Activated T-cell treated with anti-CD3 and anti-CD28 coated beads for 24 hours (primary cell): ENCODE measurements at places on chromosomes 7 and 10.

GRCh38 chr10:27445070-27445469, 59.0 kb upstream of the RAB18 start:
- no peak for DNase-seq

- DNase-seq: no peak
Measured at GRCh38 chr10:84825330-84825729, 496.9 kb downstream of the CCSER2 start.

DNA sequence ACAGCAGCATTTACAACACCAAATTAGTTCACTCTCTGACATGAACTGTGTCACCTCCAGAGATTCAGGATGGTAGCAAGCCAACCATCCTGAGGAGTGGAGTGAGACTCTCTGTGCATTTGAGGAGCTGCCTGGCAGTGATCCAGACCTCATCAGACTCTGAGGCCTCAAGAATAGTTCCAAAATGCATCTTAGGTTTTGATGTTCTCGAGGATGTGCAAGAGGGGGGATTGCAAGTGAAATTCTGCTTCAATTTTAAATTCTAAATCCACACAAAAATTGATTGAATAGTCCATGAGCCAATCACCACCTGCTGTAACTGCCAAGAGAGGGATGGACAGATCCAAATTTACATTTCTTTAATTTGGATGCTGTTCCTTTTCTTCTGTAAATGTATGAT, 49.7 kb downstream of the SLK start:
- DNase-seq: no peak

- no peak for DNase-seq
Measured at GRCh38 chr7:47496056-47496665, 85.8 kb downstream of the TNS3 start.

DNA sequence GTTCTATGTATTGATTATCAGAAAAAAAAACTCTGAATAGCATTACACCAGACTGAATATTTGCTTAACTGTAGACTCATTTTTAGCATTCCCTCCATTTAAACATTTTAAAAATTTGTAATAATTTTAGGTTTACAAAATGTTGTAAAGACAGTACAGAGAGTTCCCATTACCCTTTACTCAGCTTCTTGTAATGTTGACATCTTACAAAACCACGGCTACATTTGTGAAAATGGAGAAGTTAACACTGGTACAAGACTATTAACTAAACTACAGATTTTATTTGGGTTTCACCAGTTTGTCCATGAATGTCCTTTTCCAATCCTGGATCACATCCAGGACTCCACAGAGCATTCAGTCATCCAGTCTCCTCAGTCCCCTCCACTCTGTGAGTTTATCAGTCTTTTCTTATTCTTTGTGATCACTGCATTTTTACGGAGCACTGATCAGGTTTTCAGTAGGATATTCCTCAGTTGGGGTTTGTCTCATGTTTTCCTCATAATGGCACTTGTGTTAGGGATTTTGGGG, 130.0 kb upstream of the EEPD1 start:
- no peak for DNase-seq

- DNase-seq: no peak
Measured at GRCh38 chr10:97673736-97674525, 13.1 kb downstream of the AVPI1 start.

DNA sequence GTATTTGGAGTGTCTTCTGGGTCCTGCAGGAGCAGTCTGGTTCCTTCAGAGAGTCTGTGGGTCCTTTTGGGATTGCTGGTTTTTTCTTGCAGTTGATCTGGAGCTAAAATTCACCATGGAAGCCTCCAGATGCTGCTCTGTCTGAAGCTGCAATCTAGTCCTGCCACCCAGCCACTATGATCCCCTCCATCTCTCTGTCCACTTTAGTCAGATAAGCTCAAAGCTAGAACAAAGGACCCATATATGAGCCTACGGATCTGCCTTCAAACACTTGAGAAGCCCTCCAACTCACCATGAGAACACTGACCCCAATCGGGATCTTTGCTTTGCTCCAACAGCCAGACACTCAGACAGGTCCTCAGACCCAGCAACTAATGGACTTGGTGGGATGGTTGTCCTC, 618 bp upstream of the TBXAS1 start:
- no peak for DNase-seq

DNA sequence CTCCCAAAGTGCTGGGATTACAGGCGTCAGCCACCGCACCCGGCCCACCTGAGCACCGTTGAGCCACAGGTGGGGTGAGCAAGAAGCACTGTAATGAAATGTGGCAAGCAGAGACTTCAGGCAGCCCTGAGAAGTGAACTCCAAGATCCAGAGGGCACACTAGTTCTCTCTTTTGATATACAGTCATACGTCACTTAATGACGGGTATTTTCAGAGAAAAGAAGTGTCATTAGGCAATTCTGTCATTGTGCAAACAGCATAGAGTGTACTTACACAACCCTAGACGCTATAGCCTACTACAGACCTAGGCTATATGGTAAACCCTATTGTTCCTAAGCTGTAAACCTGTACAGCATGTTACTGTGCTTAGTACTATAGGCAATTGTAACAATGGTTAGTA, 7.9 kb downstream of the PANK1 start:
- DNase-seq: no peak

DNA sequence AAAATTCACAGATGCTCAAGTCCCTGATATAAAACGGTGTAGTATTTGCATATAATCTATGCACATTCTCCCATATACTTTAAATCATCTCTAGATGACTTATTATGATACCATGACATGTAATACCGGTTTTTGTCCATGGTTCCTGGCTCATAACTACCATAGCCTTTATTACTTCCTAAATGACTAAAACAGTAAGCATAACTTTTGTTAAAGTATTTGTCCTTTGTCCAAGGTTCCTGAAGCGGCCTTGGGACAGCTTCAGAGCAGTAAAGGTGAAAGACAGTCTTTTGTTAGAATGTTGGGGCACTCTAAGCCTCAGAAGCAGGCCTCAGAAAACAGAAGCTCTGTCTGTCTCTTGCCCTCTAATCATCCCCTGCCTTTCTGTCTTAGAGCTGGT, 4.0 kb downstream of the CRCP start:
- no peak for DNase-seq

DNA sequence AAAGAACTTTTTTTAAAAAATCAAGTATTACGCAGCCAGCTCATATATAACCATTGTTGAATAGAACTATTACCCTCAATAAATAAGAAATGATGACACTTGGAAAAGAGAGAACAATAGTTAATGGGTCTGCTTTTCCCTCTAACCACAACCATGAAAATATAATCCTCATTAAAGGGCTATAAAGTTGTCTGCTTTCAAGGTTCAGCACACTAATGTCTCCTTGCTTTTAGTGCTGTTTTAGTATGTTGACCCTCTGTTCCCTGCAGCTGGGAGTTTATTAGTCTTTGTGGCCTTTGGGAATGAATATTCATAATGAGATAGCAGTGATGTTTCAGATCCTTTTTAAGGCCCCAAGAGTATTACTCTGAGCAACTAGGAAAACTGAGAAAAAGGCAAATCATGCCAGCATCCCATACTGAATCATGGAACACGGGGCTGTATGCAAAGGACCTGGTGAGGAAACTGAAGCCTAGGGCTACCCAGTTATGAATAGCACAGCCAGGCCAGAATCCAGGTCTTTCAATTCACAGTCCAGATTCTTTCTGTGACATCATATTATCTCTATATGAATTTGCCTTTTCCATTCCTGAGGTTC, 332.0 kb upstream of the LRGUK start:
- no peak for DNase-seq

DNA sequence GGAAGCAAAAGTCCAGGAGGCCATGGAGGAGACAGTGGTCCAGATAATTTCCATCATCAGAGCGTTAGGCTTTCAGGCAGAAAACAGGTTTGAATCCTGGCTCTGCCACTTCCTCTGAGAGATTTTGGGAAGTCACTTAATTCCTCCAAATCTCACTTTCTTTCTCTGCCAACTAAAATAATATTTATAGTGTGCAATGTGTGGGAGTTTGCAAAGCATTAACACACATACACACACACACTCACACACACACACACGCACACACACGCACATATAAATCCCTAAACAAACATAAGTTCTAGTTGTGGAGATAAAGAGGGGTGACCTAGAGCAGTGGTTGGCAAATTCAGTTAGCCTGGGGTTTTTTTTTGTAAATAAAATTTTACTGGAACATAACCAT, 84.8 kb downstream of the TRIL start:
- DNase-seq: no peak

- no peak for DNase-seq
Measured at GRCh38 chr7:106681815-106682495, 21.0 kb upstream of the CCDC71L start.

DNA sequence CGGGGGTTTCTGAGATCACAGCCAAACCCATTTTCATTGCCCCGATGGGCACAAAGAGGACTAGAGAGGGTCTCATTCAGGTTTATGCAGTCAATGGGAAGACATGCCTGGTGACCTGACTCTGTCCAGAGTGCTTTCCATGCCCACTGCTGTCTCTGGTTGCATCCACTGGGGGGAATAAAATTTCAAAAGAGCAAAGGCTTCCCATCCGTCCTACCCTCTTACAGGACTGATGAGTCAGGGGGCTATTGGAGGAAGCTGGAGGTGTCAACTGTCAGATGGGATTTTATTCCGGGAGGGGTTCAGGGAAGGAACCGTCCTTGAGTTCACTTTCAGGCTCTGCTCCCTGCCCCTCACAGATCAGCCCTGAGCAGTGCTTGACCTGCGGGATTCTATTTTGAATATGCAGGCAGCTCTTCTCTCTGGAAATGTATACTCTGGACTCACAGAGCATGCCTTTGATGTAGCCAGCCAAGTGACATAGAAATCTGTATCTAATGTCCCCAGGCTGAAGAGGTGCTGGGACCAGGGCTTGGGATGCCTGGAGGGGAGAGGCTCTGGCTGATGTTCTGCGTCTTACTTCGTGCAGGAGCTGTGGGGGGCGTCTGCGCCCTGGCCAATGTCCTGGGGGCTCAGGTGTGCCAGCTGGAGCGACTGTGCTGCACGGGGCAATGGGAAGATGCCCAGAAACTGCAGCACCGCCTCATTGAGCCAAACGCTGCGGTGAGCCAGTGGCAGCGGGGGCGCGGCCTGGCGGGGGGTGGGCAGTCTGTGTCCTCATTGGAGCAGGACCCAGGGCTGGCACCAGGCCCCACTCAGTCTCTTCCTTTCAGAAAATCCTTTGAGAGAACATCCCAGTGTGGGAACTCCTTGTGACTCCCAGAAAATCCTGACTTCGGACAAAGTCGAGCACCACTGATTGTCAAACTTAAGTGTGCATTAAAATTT, 12.0 kb downstream of the C10orf62 start:
- no peak for DNase-seq

GRCh38 chr10:66637273-66638036, 288.4 kb upstream of the LRRTM3 start:
- DNase-seq: no peak

- DNase-seq: no peak
Measured at GRCh38 chr10:88991899-88992320, 1.3 kb downstream of the FAS start.

DNA sequence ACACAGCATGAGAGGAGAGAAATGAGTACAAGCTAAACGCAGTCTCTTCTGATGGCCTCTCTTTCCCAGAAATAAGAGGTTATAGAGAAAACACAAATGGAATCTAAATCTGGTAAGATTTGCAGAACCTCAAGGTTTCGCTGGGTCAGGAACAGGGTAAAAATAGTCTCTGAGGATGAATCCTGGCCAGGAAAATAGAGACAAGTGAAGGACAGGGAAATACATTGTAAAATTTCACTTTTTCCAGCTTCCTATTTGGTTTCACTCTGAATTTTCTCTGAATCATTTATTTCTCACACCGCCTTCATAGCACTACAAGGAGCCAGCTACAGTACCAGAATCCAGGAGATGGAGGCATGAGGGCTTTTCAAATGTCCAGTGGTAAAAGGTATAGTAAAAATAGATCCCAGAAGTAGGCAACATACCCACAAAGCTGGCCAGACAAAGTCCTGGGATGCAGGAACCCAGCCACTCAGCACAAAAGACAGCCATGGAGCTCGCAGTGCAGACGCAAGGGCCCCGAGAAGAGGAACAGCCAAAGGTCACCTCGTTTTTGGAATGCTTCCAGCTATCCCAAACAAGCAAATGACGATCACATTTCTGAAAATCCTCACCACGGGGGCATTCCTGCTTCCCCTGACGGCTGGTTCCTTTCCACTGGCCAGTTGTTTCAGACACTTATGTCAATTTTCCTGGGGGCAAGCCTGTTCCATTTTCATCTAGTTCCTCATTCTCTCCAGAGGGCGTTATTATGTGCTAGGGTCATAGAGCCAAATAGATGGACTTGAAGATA, 21.5 kb upstream of the IKZF1 start:
- no peak for DNase-seq

GRCh38 chr10:70344144-70344543, 38.3 kb downstream of the LRRC20 start:
- DNase-seq: no peak

GRCh38 chr10:55374917-55375316, 573.9 kb upstream of the PCDH15 start:
- no peak for DNase-seq

DNA sequence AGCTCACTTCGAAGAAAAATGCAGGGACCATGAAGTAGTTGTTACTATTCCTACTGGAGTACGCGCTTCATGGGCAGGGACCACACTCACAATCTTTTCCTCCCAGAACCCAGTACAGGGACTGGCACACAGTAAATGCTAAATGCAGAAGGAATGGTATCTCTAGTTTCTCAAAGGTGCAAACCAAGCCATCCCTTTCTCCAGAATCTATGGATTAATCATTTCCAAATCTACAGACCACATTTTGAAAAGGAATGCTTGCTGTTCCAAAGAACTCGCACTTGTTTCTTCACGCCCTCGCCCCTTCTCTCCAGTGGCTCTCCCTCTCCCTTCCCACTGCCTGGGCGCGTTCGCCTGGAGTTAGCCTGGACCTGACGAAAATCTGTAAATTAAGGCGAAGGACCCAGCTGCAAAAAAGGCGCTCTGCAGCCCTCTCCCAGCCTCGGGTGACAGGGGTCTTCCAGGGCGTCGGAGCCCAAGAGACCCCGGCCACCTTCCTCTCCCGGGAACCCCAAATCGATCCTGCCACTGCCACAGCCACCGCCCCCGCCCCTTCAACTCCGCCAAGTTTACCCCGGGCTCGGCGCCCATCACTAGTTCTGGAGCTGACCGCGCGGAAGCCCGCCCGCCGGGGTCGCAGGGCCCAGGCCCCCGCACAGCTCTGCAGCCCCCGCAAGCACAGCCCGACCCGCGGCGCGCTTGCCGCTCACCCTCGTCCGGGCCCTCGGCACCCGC, 527 bp downstream of the PDIA4 start:
- no peak for DNase-seq

DNA sequence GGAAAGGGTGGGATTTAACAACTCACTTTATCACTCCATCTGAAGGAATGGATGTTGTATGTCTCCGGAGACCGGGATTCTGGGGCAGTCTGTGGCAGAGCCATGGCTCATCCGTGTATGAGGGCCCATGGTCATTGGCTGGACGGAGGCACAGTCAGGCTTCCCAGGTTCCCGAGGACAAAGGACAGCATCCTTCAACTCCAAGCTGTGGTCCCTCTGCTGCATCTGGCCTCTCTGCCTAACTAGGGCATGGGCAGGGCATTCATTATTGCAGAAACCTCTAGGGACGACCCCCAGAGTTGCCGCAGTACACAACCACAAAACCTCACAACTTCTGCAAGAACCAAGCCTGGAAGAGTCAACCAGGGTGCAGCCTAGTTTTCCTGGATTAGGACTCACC, 525.2 kb downstream of the GLRX3 start:
- no peak for DNase-seq

- no peak for DNase-seq
Measured at GRCh38 chr7:27115221-27116026, 12.9 kb upstream of the HOXA2 start.
